ENCODE measurements at places on chromosomes 11 and 22.

- DNase-seq, result peak; percentile 82
These were observed 32.2 kb downstream of the TRMU start for GRCh38 chr22:46367707-46368191.

GRCh38 chr11:25625094-25625493, 706.8 kb upstream of the ANO3 start:
- DNase-seq, result no peak

GRCh38 chr11:77113382-77114088, 10.9 kb downstream of the OMP start:
- DNase-seq, result peak; percentile 64

GRCh38 chr22:16955678-16956210, 52.3 kb downstream of the GAB4 start:
- no peak for DNase-seq

DNA sequence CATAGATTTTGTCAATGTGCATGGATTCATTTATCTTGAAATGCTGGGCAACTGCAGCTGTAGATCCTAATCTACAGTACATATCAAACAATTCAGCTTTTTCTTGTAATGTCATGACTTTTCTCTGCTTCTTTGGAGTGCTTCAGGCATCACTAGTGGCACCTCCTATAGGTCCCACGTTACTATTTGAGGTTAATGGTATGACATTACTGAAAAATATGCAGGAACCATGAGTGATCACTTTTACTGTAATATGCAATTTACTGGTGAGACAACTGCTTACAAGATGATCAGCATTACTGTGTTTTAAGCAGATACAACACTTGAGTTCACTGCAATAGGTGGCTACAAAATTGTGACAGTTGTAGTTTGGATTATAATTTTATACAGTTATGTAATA, 3.0 kb downstream of the CENATAC start:
- DNase-seq, result no peak

DNA sequence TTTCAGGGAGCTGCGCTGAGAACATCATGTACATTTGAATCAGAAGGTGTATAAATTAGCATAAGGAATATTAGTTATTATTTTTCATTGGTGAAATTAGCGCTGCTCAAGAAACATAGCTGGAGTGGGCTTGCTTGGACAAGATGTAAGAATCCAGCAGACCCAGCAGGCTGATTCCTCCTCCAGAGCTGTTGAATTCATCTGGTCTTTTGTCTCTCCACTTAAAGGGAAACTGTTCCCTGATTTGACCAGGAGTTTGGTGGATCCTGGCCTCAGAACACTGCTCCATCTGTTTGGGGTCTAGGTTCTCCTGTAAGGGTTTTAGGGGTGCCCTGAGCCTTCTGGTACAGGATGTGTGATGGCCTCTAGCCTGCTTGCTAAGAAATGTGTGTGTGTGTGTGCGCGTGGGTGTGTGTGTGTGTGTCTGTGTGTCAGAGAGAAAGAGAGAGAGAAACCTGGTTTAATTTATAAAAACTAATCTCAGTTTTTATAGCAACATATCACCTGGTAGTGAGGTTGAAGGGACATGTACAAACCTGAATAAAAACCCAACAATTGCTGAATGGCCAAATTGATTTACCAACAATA, 8.3 kb upstream of the SORL1 start:
- DNase-seq, result no peak

GRCh38 chr11:69173925-69174581, 18.3 kb downstream of the SMIM38 start:
- no peak for DNase-seq

- DNase-seq, result no peak
These were observed 19.7 kb upstream of the LRRC4C start for GRCh38 chr11:41479179-41479578.

- no peak for DNase-seq
These were observed 88.1 kb downstream of the RRAS2 start for GRCh38 chr11:14270690-14271542.

DNA sequence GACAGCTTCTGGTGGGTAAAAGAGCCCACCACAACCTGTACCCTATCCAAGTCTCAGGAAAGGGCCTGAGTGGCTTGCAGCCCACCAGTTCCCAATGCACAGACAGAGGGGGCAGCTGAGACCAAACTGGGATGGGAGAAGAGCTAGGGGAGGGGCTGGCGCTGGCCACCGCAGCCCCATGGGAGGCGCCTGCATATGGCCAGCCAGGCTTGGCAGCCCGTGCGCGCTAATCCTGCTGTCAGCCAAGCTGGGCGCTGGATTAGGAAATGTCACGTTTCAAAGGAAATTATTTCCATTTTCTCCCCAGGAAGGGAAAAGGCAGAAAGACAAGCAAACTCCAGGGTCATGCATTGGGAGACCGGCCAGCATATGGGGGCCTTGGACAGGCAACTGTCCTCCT, 236.8 kb downstream of the BUD13 start:
- DNase-seq, result peak; percentile 53

- DNase-seq, result peak; percentile 94
These were observed 6.8 kb upstream of the FAM111A start for GRCh38 chr11:59135648-59136461.

GRCh38 chr11:107564877-107565218, 687 bp downstream of the ALKBH8 start:
- DNase-seq, result no peak

- no peak for DNase-seq
These were observed 42.0 kb downstream of the MS4A2 start for GRCh38 chr11:60130496-60130895.

Data from glutamatergic neuron (in vitro differentiated cells).